NCI-H460 (cell line): ENCODE measurements at places on chromosomes 7 and 10.

- DNase-seq, result no peak
These were observed 533.6 kb downstream of the INHBA start for GRCh38 chr7:41169317-41169716.

DNA sequence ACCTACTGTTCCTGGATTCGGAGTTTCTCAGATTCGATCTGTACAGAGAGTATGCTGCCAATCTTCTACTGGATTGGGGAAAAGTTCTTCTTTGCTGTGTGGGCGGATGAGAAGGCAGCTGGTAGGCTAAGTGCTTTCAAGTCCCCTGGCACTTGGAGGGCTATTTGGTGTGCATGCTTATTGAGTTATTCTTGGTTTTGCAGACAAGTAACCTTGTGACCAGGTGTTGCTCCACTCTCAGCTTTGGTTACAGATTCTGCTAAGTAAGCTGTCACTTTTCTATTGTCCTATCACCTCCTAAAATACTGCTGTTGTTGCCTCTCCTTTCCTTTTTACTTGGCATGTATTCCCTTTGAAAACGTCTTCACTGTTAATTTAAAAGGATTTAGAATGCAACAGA, 1375.1 kb upstream of the LRRTM3 start:
- no peak for DNase-seq

GRCh38 chr10:71708301-71708703, 11.3 kb downstream of the C10orf105 start:
- peak; percentile 37 for DNase-seq

DNA sequence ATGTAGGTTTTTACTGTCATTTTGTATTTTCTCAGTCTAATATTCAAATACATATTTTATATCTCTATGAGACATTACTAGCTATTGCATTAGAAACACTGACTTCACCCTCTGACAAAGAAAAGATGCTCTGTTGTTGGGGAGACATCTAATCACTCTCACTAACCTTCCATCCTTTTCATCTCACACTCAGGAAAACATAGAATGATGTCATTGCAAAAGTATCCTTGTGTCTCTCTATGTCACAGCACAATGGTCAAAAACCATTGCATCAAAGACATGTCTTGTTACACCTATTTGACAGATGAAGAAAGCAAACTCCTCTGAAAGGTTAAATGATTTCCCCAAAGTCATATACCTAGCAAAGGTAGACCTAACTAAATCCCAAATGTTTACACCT, 231.3 kb upstream of the PTN start:
- DNase-seq, result no peak

DNA sequence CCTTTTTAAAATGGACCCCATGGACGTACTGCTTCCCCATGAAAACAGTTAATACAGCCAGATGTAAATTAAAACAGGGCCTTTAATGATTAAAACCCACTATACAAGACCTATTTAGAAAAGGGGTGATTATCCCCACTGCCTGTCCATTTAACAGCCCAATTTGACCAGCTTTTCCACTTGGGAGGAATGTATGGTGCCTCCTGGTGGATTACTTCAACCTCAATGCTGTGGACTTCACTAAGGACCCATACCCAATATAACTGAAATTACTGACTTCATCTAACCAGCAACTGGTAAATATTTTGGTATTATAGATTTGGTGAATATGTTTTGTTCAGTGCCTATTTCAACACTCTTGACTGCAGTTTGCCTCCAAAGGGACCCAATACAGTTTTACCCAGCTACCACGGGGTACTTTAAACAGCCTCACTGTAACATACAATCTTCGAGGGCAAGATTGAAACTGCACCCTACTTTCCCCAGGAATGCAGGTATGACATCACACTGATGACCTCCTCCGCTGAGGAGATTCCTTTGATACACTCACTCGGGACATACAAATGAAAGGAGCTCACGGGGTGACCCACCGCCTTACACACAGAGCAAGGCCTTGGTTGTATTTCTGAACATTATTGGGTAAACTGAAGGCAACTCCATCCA, 192.8 kb downstream of the DNAJC1 start:
- no peak for DNase-seq

DNA sequence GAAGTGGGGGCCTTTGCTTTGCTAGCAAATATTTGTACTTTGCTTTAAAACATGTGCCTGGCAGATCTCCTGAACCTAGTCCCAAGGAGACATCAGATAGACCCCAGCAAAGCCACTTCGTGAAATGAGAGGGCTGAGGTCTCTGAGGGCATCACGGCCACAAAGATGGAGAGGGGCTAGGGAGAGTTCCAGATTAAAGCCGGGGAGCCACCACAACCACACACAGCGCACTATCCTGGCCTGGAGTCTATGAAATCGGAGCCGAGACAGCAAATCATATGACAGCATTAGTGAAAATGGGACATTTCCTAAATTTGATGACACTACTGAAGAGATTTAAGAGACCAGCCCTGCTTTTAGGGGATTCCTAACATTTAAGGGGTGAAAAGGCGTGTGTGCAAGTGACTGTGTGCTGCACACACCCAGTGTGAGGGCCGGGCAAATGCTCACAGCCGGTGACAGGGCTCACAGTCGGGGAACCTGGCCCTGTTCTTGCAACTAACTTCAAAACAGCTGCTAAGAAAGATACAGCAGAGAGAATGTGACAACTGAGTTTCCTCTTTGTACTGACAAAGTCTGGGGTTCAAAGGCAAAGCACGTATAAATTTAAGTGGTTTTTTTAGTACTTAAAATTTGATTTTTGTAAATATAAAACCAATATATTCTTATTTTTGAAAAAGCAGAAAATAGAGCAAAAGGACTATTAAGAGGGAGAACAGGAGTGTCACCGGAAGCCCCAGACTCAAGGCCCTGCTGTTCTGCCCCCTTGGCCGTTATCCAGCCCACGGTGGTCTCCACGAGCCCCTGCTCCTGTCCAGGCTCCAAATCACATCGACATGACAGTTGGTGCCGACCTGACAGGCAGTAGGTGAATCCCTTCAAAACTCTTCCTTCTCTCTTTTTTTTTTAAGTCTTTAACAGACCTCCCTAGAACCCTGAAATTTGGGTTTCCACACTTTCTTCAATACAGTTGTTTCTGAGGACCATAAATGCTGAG, 49.5 kb downstream of the VIPR2 start:
- no peak for DNase-seq

DNA sequence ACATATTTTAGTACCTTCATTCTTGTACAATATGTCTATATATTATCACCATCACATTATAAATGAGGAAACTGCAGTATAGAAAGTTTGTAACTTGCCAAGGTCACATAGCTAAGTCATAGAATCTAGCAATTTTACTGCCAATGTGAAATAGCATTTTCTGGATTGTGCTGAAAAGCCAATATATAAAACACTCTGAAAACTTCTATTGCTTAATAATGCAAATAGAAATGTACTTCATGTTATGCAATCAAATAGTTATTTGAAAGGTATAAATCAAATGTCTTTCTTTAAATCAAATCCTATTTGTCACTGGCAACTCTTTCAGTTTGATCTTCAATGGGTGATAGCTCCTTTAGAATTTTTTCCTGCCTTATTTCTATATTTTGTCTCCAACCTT, 129.5 kb downstream of the TMEM26 start:
- no peak for DNase-seq

DNA sequence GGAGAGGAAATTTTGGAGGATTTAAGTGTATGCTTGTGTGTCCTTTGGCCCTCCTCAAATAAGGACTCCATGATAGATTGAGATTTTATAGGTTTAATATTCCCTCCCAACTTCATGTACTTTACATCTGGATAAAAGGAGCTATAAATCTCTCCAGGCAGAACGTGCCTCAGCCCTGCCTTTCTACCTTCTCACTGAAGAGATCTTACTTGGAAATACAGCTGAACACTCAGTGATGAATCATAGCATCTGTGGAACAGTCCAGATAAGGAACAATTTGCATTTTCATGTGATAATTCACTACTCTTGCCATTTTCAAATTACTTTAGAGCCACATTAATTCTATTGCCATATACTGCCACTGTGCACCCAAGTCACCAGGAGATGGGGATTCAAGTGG, 364.6 kb upstream of the PODXL start:
- DNase-seq, result no peak

- DNase-seq, result no peak
These were observed 38.0 kb downstream of the MDFIC start for GRCh38 chr7:114959931-114960330.

GRCh38 chr10:82282782-82283456, 407.9 kb downstream of the NRG3 start:
- DNase-seq, result no peak

GRCh38 chr7:69756235-69756634, 158.0 kb downstream of the AUTS2 start:
- DNase-seq, result no peak

DNA sequence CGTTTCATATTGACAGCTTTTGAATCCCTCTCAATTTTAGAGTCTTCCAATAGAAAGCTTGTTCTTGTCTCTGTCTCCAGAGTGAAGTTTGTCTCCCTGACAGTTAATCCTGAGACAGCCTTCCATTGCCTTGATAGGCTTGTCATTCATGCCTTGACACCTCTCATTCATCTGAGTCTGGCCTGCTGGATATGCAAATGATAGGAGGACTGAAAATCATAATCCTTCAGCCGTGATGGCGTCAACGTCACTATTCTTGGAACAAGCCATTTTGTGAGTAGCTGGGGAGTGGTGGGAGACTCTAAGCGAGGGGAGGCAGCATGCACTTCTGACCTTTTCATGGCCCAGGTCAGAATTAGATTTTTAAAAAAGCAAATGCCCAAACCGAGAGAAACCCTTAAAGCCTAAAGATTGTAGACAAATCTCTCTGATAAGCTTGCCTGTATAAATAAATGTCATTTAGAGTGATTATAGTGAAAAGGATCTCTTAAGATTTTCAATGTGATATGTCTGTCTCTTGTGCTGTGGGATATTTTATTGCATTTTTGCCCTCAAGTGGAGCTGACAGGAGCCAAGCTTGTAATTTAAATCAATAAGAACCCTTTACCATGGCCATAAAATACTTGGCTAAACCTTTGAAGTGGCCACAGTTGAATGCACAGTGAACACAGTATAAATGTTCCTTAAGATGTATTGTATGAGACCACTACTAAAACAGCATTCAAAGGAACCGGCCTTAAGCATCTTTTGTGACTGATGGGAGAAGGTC, 148.8 kb downstream of the SNX10 start:
- DNase-seq, result no peak

DNA sequence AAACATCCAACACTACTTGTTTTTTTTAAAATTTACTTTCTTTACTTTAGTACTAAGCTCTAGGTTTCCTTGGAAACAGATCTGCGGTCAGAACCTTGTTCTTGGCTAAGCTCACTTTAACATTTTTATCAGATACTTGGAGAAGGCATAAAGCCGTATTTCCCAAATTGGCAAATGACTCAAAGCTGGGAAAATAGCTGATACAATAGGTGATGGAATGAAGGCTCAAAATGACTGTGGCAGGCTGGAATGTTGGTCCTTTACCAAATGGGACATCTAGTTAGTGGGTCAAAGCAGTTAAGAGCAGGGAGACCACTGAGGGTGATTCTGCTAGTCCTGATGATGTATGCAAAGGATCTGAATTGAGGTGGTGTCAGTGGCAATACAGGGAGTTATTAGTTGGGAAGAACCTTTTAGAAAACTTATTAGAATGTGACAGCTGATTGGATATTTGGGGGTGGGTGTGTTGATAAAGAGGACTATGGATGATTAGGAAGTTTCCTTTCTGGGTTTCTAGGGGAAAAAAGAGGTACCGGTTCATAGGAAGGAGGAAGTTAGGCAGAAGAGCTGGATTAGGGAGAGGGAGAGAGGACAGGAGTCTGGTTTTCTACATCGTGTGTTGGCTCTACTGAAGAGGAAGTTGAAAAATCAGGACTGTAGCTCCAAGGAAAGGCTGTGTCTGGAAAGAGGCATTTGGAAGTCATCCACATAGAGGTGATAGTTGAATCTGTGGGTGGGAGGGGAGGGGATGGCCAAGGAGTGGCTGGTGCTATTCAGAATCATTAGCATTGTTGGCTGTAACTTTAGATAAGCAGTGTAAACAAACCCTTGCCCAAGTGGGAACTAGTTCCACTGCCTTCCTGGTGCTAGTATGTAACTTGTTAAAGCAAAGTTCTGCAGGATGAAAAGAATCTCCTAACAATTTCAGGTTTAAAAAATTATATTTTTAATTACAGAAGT, 13.1 kb downstream of the PLCE1 start:
- DNase-seq, result no peak

GRCh38 chr10:84290235-84290634, 38.2 kb upstream of the CCSER2 start:
- no peak for DNase-seq

GRCh38 chr10:23275355-23275754, 69.2 kb downstream of the C10orf67 start:
- DNase-seq, result no peak

- DNase-seq, result no peak
These were observed 63.0 kb downstream of the CUX1 start for GRCh38 chr7:101880282-101881054.

DNA sequence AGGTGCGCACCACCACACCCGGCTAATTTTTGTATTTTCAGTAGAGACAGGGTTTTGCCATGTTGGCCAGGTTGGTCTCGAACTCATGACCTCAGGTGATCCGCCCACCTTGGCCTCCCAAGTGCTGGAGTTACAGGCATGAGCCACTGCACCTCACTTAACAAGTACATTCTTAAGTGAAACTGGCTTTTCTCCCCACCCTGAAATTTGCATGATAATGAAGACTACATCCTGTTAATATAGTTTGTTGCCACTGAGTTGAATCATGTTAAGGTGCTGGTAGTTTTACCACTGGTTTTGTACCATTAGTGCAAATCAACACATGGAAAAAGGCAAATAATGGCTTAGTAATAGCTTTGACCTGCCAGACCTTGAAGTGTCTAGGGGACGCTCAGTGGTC, 62.2 kb downstream of the MPLKIP start:
- no peak for DNase-seq

- DNase-seq, result no peak
These were observed 140.3 kb upstream of the RET start for GRCh38 chr10:42936580-42936979.

- DNase-seq, result no peak
These were observed 18.8 kb downstream of the CLRN3 start for GRCh38 chr10:127873901-127874470.

DNA sequence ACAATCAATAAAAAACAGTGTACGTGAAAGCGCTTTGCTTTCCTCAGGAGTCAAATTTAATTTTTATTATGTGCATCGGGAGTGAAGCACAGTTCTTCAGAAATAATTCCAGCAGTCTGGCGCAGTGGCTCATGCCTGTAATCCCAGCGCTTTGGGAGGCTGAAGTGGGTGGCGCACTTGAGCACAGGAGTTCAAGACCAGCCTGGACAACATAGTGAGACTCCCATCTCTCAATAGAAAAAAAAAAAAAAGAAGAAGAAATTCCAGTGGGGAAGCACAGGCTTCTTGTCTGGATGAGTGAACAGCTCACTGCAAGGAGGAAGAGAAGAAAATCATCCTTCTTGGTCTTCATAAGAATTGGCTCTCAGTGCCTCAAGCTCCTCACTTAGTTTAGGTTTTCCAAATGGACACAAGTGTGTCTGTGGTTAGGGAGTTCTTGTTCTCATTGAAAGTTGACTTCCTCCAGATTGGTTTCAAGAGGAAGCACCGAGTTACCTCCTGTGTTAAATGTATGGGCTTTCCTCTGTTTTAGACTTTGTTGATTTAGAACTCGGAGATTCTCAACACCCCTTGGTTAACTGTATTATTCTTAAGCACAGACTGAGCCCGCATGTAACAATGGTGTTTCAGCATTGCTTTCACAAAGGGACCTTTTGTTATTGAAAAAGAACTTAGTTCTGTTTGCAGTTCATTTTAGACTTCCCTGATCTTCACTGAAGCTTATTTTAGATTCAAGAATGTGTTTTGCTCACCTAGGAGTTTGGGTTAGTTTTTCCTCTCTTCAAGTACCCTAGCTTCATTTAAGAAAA, 28.0 kb downstream of the LMTK2 start:
- no peak for DNase-seq
